ENCODE measurements at places on chromosomes 13 and 19. TPM values are rescaled to one million over a fixed set of nuclear protein-coding genes. Genes with fewer than 3 reads are reported as not detected.
A peak's percentile ranks its signal among the peaks of the same experiment; 100 is the strongest.

DNA sequence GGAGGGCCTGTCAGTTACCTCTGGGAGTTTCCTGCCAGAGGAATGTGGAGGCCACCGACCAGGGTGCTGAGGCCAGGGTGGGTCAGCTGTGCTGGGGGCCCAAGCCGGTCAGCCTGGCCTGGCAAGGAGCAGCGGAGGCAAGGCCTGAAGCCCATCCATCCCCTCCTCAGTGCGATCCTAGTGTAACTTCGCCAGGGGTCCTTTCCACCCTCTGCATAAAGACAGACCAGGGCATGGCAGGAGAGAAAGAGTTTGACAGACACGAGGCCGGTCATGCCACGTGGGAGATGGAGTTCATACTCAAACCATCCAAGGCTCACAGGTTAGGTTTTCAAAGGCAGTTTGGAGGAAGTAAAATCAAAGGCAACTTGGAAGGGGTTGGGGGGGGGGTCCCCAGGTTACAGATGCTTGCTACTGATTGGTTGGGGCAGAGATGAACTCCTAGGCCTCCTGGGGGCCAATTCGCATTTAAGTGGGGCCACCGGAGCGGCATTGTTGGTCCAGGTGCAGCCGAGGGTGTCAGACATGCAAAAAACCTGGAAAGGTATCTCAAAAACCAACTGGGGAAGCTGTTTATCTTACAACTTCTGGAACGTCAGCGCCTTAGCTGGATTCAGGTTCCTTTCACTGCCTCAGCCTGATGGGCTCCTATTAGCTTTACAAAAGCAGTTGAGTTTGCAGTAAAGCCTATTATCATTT is 36.8 kb upstream of the DPRX start:
- no peaks in the 10 kb centered on the region for H3K36me3 ChIP-seq
- H3K4me1 ChIP-seq = no peaks in the 10 kb centered on the region
- no peak for DNase-seq
- H3K4me3 ChIP-seq = no peak overlapping the region

DNA sequence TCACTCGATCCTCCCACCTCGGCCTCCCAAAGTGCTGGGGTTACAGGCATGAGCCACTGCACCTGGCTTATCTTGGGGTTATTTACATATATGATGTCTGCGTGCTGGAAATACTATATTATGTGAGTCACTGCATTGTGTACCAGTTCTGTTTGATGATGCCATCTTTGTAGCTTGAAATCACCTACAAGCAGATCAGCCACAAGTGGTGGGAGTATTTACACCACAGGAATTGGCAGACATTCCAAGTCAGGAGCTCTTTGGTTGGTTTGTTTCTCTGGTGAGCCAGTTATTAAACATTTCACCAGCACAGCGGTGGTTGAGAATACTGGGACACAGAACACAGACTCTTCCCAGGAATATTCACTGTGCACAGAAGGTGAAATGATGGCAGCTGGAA is 4.5 kb upstream of the TIMM44 start:
- no peak overlapping the region for H3K27ac ChIP-seq
- H3K27me3 ChIP-seq = no peaks in the 10 kb centered on the region
- H3K36me3 ChIP-seq = no peaks in the 10 kb centered on the region
- H3K4me3 ChIP-seq = no peak overlapping the region
- DNase-seq = no peak

DNA sequence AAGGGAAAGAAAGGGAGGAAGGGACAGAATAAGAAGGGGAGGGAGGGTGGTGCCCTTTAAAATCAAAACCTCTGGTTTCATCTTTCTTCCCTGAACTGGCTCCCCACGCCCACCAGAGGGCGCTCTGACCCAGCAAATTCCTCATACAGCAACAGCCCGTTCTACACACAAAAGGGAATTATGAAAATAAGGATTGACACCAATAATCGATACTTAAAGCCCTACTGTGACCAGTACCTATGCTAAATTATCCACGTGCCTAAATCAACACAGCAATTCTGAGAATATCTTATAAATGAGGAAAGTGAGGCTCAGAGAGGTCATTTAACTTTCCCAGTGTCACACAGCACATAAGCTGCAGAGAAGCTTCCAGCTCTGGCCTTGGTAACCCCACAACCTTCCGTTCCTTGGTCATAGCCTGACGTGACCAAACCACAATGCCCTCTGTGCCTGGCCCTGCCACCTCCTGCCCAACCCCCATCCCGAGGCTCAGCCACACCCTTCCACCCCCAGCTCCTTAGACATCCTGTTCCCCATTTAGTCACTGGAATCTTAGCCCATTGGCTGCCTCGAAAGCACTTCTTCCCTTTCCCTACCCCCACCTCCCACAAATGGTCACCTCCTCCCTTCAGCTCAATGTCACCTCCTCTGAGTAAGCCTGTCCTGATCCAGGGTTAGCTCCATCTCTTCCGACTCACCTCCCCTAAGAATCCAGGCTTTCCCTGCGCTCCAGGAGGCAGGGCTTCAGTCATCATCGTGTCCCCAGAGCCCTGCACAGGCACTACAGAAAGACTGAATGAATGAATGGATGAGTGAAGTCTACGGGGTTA is 34.2 kb upstream of the PNMA8B start:
- peaks cover 11% of the 10 kb centered on the region for H3K4me1 ChIP-seq
- peak overlapping the region; percentile 37 for H3K27ac ChIP-seq
- H3K4me3 ChIP-seq = no peak overlapping the region
- H3K27me3 ChIP-seq = peaks cover 18% of the 10 kb centered on the region
- H3K36me3 ChIP-seq = no peaks in the 10 kb centered on the region

DNA sequence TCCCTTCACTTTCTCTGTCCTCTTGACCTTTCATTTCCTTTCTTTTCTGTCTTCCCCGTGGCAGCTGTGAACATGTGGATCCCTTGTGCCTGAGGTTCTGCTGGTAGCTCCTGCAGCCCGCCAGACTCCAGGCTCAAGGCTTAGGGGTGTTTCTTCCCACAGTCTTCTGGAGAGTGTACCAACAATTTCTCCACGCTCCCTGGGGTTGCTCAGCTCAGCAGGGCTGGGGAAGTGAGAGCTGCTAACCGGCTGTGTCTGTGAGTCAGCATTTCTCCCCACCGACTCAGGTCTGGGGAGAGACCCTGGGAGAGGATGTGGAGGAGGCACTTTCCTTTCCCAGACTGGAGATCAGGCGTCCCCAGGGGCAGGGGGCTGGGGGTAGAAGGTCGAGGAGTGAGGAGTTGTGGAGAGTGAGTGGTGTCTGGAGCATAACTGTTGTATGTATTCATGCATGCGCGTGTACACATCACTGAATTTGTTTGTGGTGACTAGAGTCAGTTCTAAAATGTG is 193.6 kb downstream of the KCNRG start:
- no peak overlapping the region for H3K27ac ChIP-seq
- peaks cover 9% of the 10 kb centered on the region for H3K4me1 ChIP-seq
- peaks cover 3% of the 10 kb centered on the region for H3K36me3 ChIP-seq
- DNase-seq = no peak
- peak overlapping the region; percentile 56 for H3K4me3 ChIP-seq

DNA sequence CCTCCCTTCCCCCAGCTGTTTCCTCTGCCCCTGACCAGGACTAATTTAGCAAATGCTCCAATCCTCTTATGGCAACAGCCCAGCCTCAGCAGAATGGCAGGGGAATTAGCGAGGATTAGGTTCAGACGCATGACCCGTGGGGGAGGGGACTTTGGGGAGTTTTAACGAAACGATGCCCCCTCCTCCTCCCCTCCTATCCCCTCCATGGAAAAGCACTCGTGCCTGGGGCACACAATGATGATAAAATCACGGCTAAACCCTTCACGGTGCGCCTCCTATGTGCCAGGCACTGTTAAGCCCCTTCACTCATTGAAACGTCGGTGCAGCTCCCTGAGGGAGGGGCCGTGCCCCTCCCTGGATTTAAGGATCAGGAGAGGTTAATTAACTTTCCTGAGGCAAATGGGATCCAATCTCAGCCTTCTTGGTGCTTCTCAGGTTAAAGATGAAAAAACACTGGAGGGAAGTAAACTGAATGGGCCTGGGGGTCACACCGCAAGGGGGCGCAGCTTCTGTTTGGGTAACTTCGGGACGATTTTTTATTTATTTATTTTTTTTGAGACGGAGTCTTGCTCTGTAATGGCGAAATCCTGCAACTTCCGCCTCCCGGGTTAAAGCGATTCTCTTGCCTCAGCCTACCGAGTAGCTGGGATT is 10.1 kb upstream of the TPRX2 start:
- peak overlapping the region; percentile 87 for H3K27ac ChIP-seq
- H3K4me3 ChIP-seq = peak overlapping the region; percentile 80
- peaks cover 58% of the 10 kb centered on the region for H3K27me3 ChIP-seq

GRCh38 chr13:75961911-75962310 is 325.8 kb downstream of the LMO7 start:
- no peaks in the 10 kb centered on the region for H3K4me1 ChIP-seq
- H3K27me3 ChIP-seq = no peaks in the 10 kb centered on the region
- H3K4me3 ChIP-seq = no peak overlapping the region
- H3K27ac ChIP-seq = no peak overlapping the region

DNA sequence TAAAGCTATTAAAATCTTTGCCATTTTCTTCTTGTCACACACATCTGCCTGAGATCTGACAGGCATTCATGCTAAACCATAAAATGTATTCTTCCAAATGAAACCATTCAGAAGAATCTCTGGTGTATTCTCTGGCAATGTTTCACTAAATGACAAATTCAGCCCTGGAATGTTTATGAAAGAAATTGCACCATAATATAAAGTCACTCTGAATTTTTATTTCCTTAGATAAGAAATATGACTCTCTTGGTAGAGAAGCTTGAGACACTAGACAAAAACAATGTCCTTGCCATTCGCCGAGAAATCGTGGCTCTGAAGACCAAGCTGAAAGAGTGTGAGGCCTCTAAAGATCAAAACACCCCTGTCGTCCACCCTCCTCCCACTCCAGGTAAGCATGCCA is 14.3 kb downstream of the OLFM4 start:
- H3K27ac ChIP-seq = no peak overlapping the region
- no peaks in the 10 kb centered on the region for H3K4me1 ChIP-seq
- no peaks in the 10 kb centered on the region for H3K36me3 ChIP-seq
- DNase-seq = no peak

DNA sequence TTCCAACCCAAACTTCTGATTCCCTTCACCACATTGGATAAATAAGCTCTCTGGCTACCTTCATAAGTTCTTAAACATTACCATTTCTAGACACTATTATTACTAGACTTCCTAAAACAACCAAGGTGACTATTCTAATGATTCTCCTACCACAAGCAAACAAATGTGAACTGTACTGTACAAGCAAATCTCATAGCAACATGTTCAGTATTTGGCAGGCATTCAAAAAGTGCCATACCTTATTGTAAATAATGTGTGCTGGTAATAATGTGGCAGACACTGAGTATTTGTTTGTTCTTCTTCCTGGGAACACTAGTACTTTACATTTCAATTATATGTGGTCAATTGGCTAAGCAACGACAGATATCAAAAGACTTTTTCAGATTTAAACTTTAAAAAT is 986.0 kb upstream of the SPRY2 start:
- H3K4me3 ChIP-seq = no peak overlapping the region
- no peak for DNase-seq
- H3K36me3 ChIP-seq = no peaks in the 10 kb centered on the region
- no peak overlapping the region for H3K27ac ChIP-seq
- no peaks in the 10 kb centered on the region for H3K4me1 ChIP-seq
- H3K27me3 ChIP-seq = no peaks in the 10 kb centered on the region

DNA sequence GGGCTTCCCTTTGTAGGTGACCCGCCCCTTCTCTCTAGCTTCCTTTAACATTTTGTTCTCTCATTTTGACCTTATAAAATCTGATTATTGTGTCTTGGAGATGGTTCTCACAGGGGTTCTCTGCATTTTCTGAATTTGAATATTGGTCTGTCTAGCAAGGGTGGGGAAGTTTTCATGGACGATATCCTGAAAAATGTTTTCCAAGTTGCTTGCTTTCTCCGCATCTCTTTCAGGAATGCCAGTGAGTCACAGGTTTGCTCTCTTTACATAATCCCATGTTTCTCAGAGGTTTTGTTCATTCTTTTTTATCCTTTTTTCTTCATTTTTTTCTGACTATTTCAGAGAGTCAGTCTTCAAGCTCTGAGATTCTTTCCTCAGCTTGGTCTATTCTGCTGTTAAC is 53.6 kb downstream of the POSTN start:
- no peak overlapping the region for H3K4me3 ChIP-seq
- no peak overlapping the region for H3K27ac ChIP-seq
- DNase-seq = no peak
- no peaks in the 10 kb centered on the region for H3K4me1 ChIP-seq
- H3K36me3 ChIP-seq = no peaks in the 10 kb centered on the region

DNA sequence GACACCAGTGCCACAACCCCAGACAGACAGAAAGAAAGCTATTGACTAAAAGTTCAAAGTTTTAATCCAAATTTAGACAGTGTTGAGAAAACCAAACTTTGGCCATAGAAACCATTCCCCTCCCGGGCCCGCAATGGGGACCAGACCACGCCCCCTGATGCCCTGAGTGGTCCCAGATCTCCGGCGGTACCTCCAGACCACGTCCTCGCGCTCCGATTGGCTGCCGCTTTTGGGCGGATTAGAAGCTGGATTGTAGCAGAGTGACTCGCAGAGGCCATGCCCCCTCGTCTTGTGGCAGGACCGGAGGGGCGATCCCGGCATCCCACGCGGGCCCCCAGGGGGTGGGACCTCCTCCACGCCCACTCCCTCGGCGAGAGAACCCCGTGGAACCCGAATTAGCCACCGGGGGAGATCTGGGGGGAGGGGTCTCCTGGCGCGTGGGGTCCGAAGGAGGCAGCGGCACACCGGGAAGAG is 797 bp upstream of the HSD17B14 start:
- H3K27ac ChIP-seq = peak overlapping the region; percentile 62
- DNase-seq = peak; percentile 38
- peak overlapping the region; percentile 83 for H3K4me3 ChIP-seq
- H3K4me1 ChIP-seq = peaks cover 16% of the 10 kb centered on the region
- peaks cover 11% of the 10 kb centered on the region for H3K27me3 ChIP-seq
- peaks cover 5% of the 10 kb centered on the region for H3K36me3 ChIP-seq

DNA sequence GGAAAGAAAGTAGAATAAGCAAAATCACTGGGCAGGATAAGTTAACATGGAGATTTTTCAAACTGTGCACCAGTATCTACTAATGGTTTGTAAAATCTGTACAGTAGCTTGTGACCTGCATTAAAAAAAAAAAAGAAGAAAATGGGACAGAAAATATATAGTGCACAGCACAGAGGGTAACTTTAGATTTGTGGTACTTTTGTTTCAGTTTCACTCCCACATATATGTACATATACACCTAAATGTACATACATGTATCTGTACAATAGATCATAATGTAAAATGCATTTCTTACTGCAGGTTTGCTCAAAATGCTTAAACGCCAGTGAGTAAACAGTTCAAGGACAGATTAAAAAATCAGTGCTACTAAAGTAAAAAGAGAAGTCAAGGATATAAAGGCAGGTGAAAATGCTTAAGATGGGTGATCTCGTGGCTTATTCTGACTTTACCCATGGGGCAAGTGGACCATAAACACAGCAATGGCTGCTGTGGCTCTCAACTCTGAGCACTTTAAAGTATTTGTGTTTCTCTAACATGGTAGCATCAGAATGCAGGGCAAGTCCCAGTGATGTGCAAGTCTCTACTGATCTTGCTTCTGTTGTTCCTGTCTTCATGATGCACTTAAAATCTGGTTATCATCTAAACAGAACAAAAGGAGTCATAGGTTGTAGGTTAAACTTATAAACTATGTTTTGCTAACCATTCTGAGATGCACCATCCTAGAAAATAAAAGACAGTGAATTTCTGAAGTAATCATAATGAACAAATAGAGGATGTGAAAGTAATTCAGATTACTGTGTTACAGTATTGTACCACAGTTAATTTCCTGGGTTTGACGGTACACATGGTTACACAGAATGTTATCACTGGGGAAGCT is 112.3 kb downstream of the MIPEP start:
- H3K36me3 ChIP-seq = peaks cover 2% of the 10 kb centered on the region
- no peaks in the 10 kb centered on the region for H3K27me3 ChIP-seq
- H3K4me1 ChIP-seq = peaks cover 20% of the 10 kb centered on the region
- DNase-seq = no peak
- peak overlapping the region; percentile 14 for H3K27ac ChIP-seq
- H3K4me3 ChIP-seq = peak overlapping the region; percentile 58

Gene SH2D3A
- total RNA-seq = 43.8 TPM

Gene LACC1
- total RNA-seq = 3.1 TPM
